ELR (cell line): ENCODE measurements at places on chromosomes 6 and 20.

GRCh38 chr6:155439376-155439775, 16.3 kb downstream of the NOX3 start:
- DNase-seq, result no peak

- DNase-seq, result no peak
Observed at GRCh38 chr20:4052554-4052953, 37.2 kb upstream of the RNF24 start.

DNA sequence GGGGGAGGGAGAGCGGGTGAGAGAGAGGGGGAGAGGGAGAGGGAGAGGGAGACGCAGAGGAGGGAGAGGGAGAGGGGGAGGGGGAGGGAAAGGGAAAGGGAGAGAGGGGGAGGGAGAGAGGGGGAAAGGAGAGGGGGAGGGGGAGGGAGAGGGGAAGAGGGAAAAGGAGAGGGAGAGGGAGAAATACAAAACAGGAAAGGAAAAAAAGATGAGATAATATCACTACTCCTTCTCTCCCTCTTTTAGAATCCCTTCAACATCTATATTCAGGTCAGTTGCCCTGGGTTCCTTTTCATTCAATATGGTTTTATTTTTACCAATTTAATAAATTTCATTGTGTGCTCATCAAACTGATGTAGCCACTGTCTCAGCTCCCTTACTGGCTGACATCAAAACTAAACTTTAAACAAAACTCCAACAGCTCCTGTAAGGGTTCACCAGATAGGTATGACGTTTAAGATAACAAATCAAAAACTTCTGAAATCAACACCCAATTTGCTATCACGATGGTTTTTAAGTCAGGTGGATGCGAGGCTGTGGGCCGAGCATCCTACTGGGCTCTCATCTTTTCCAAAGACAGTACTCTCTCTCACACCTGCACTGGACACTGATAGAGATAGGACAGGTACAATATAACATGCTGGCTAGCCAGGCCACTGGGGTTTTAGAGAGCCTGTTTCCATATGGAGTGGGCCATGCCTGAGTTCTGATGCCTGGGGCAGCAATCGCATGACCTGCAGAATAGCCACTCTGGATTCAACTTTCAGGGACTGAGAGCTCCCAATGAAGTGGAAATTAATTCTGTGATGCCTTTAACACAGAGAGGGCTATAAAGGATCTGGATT, 99.5 kb downstream of the FYN start:
- DNase-seq, result no peak

DNA sequence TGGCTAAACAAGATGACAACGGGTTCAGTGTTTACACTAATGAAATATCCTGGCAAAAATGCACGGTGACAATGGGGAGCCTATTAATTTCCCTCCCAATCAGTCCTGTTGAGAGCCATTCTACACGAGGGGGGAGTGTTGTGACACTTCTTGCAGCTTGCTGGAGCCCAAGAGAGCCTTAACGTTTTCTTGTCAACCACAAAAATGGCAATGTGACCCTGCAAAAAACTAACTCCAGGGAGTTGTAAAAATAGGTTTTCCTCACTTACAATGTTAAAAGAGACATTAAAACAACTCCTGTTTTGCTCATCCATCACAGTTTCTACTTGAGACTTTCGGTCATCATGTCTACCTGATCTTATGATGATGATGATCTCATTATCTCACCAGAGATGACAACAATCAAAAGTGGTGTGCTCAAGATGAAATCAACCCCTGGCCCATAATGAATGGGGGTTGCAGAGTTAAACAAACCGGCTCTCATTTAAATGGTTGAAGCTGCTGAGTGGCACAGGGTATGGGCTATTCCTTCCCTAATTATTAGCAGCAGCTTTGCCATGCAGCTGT, 57.9 kb downstream of the GJA10 start:
- no peak for DNase-seq

DNA sequence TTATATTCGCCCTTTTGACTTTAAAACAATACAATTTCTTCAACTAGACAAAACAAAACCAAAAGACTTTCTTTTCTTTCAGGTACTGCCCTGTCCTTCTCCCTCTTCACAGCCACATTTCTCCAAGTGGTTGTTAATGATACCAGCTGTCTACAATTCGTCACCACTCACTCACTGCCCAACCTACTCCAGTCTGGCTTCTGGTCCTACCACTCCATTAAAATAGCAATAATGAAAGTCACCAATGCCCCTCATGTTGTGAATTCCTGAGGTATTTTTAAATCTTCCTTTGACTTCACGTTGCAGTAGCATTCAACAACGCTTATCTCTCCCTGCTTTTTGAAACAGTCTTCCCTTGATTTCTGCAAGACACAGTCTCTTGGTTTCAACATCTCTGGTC, 11.6 kb upstream of the MAN1A1 start:
- no peak for DNase-seq

- peak; percentile 87 for DNase-seq
Observed at GRCh38 chr6:16337295-16337975, 99.0 kb downstream of the GMPR start.

DNA sequence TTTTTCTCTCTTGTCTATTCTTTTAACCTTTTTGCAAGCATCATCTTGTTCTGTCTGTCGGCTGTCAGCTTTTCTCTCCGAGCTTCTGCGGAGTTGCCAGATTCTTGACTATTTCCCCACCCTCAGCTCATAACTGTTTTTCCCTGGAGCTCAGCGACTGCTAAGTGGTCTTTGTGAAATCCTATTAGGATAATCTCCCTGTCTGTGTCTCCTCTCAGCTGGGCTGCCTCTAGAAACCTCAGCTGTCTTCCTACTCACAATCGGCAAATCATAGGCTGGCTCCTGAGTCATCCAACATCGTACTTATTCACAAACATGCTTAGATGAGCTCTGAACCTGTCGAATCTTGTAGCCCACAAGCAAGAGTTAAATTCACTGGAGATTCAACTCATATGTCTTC, 332.3 kb downstream of the PTPRT start:
- no peak for DNase-seq

GRCh38 chr6:11810854-11811643, 32.4 kb upstream of the ADTRP start:
- no peak for DNase-seq

GRCh38 chr6:3977875-3978711, 100.8 kb downstream of the FAM217A start:
- DNase-seq, result peak; percentile 96

GRCh38 chr6:16719488-16719887, 41.8 kb downstream of the ATXN1 start:
- DNase-seq, result no peak

DNA sequence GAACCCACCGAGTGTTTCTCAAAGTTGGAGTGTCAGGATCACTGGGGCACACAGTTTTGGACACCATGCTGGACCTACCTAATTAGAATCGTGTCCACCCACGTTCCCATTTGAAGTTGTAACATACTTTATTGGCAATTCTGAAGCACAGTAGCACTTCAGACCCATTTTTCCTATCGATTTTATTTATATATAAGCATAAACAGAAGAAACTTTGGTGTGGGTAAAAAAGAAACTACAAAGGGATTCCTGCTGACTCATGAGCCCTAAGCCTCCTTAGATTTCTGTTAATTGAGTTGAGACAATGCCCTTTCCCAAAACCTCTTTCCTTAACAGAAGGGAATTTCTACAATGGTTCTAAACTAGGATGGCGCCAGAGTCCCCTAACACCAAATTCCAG, 398.0 kb downstream of the CDKAL1 start:
- DNase-seq, result no peak

- peak; percentile 24 for DNase-seq
Observed at GRCh38 chr6:163897669-163898068, 483.2 kb downstream of the QKI start.

GRCh38 chr6:108463784-108464183, 96.9 kb upstream of the FOXO3 start:
- no peak for DNase-seq

DNA sequence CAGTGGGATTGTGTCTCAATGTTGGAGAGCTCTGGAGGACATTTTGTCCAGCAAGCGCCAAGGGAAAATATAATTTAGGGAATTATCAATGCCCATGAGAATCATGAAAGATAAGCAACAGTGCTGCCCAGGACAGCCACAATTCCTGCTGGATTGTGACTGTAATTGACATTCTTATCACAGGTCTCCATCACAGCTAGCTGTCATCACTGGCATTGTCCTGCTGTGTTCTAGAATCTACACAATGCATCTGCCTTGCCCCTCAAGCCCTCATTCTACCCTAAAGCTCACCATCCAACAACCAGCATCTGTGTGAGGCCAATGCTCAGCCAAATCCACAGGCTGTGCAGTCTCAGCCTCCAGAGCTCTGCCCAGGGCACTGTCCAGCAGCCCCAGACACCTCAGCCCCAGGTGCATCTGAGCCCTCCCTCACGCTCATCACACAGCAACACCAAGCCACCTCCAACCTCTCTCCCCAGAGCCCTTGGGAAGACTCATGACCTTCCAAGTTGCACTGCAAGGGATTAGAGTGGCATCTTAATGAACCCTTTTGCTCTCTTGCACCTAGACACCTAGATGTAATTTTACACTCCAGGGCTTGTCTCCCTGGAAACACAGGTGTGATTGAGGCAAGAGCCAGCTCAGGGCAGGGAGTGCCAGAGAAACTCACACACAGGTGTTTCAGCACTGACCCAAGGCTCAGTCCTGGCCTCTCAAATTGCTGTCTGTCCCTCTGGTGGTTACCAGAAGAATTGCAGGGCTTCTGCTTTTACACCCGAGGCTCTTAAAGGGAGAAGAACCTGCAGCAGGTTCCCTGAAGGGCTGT, 85.2 kb upstream of the PHACTR3 start:
- peak; percentile 69 for DNase-seq

GRCh38 chr20:51054233-51054632, 31.3 kb upstream of the KCNG1 start:
- DNase-seq, result no peak

DNA sequence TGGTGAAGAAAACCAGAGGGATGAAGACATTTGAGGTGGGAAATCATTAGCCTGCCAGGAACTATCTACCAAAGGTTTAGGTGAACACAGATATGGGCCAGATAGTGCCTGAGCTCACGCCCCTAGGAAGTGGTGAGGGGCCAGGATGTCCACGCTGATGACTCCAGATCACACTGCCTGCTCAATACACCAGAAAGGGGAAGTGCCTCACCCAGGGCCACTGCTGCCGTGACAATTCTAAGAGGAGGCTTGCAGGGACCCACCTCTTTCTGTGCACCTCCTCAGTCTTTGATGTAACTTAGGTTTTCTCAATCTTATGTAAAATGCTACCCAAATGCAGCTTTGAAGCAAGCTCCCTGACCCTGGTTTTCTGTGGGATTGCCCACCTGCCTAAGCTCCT, 5.4 kb upstream of the RAB44 start:
- no peak for DNase-seq

- no peak for DNase-seq
Observed at GRCh38 chr6:43969158-43969981, 157.9 kb downstream of the MRPL14 start.

- DNase-seq, result no peak
Observed at GRCh38 chr6:110755411-110755834, 59.8 kb downstream of the CDK19 start.

DNA sequence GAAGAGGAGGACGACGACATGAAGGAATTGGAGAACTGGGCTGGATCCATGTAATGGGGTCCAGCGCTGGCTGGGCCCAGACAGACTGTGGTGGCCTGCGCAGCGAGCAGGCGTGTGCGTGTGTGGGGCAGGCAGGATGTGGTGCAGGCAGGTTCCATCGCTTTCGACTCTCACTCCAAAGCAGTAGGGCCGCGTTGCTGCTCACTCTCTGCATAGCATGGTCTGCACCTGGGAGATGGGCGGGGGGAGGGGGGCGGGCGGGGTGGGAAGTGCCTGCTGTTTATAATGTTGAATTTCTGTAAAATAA, 42.3 kb downstream of the CHMP4B start:
- no peak for DNase-seq

DNA sequence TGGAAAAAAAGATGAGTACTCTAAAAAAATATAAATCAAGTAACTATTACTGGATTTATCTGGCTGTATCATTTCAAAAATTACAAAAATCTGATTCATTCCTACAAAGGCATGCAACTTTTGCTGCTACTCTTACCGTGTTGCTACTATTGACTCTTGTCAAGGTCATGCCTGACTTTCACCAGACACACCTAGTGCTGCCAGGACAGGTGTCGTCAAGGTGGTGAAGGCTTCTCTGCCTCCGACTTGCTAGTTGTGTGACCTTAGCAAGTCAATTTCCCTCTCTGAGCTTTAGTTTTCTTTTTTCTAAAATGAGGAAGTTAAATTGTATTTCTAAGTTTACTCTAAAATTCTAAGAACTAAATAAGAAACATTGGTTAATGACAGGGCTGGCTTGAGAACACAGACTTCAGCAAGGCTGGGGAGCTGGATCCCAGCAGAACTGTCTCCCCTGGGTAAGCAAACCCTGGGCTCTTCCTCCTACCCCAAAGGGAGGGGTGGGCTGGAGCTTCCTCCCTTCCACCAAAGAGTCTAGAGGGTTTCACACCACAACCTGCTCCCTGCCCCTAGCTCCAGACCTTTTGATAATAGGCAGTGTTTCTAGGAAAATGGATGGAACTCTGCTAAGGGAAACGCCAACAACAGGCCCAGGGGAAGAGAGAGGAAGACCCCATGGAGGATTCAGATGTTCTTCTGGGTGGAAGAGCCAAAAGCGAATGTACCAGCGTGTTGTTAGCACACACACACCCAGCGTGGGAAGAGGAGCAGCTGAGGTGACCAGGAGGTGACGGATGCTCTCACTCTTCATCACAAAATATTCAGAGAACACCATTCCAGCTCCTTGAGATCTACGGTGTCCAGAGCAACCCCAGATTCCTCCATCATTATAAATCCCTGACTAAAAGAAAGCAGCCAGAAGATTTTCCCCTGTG, 47.9 kb upstream of the CITED2 start:
- DNase-seq, result no peak

- DNase-seq, result no peak
Observed at GRCh38 chr20:40110311-40110831, 578.7 kb downstream of the MAFB start.

GRCh38 chr6:12458558-12458957, 168.4 kb downstream of the EDN1 start:
- no peak for DNase-seq

DNA sequence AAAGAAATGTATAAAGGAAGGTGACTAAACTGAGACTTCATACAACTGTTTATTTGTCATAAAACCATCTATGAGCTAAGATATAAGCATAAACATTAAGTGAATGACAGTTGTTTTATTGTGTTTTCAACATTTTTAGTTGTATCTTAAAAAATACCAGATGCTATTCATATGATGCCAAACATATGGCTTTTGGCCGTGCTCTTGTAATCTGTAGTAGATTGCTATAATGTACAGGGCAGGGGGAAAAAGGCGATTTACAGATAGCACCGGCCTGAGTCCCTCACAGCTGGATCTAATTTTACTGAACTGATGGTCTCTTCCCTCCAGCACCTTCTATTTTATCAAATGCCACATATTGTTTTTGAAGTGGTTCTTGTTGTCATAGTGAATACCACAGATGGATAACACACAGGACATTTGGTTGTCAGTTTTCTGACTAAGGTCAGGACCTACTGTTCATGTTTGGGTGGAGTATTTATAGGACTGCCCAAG, 48.2 kb downstream of the CENPW start:
- no peak for DNase-seq
